ENCODE measurements at places on chromosomes 13 and 19.

DNA sequence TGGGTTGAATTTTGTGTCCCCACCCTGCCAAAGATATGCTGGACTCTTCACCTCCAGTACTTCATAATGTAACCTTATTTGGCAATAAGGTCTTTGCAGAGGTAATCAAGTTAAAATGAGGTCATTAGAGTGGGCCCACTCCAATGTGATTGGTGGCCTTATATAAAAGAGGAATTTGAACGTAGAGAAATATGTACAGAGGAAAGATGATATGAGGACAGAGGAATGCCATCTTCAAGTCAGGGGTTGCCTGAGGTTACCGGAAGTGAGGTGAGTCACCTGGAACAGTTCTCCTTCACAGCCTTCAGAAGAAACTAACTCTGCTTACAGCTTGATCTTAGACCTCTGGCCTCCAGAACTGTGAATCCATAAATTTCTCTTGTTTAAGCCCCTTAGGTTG lies 69.9 kb downstream of the GPC5 start:
- no peak for DNase-seq

- DNase-seq: no peak
Measured at GRCh38 chr19:18483119-18483890, 38.6 kb downstream of the ELL start.

DNA sequence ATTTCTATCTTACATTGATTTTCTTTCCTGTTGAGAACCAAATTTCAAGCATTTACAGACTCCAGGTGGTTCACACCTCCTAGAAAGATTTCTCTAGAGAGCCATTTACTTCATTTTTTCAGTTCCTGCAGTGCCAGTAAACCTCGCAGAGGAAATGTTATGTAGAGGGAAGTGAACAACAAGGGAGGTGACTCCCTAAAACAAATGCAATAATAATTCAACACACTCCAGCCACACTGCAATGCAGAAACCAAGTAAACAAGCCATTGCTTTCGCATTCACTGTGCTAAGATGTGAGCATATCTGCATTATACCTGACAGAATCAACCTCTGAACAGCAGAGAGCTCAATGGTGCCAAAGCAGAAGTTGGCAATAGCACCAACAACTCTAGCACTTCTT lies 215.1 kb downstream of the RBM26 start:
- no peak for DNase-seq

DNA sequence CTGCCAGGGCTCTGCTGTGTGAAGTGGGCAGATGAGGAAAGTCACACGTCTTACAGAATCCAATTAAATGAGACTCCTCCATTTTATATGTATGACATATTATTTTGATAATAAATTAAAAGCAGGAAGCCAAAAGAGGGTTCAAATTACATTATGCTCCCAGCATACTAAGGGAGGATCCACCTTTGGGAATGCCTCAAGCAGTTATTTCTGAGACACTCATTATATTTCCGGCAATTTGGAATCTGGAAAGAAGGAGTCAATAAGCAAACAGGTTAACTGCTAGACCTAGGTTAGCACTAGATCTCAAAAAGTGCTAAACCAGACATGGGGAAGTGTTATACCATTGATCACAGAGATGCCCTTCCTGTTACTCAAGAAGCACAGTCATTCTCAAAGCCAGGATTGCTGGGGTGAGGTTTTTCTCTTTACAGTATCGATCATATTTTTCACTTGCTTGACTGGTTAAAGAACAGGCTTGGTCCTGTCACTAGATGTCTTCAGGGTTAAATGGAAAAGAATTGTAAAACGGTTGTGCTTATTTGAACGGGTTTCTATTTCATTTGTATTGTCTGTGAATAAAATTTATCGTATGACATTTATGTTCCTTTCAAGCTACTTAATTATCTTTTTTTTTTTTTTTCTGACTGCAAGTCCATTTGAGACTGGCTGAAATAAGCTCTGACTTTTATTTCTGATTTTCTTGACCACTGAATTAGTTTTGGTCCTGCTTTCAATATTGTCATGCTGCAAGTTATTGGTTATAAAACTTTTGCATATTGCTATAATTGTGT lies 523.2 kb downstream of the KLF12 start:
- DNase-seq: no peak

GRCh38 chr19:3163230-3163886 lies 15.2 kb upstream of the S1PR4 start:
- DNase-seq: peak; percentile 66

- no peak for DNase-seq
Measured at GRCh38 chr13:110045202-110045601, 258.8 kb upstream of the IRS2 start.

DNA sequence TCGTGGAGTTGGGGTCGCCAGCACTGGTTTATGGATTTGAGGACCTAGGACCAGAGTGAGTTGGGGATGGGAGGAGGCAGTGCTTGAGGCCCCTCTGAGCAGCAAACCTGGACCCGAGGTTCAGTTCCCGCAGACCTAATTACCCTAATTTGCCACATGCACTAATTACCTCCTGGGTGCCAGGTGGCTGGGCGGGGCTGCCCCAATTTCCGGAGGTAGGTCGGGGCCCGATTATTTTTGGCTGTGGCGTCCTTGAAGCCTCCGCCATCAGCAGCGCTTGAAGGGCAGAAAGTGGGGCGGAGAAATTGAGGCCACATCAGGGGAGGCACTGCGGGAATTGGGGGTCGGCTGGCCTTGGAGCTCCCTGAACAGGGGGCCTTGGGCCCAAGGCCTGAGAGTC lies 5.9 kb upstream of the HOMER3 start:
- DNase-seq: no peak

Measured in KBM-7 (cell line).